Stimulated activated CD8-positive, alpha-beta memory T cell treated with anti-CD3 and anti-CD28 coated beads, Interleukin-2, amount 100 ng/mL, for 1 hour (primary cell): ENCODE measurements at places on chromosomes 16 and 17.

- no peak for DNase-seq
These were observed 25.7 kb downstream of the CDYL2 start for GRCh38 chr16:80778703-80779102.

- no peak for DNase-seq
These were observed 107.8 kb upstream of the WSCD1 start for GRCh38 chr17:5962371-5962770.

DNA sequence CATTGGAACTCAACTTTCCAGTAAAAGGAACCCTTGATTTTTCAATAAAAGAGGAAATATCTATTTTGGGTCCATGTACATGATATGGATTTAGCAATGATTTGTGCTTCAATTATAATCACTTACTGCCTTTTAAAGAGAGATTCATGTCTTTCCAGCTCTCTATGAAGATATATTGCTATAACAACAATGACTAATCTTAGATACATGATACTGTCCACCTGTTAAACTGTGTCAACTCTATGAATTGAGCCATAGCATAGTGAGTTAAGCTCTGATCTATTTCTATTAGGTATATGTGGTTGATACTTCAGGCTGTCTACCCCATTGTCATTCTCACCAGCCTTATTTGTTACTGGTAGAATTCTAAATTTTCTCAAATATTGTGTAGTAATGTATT, 15.0 kb upstream of the MPHOSPH6 start:
- DNase-seq = no peak

DNA sequence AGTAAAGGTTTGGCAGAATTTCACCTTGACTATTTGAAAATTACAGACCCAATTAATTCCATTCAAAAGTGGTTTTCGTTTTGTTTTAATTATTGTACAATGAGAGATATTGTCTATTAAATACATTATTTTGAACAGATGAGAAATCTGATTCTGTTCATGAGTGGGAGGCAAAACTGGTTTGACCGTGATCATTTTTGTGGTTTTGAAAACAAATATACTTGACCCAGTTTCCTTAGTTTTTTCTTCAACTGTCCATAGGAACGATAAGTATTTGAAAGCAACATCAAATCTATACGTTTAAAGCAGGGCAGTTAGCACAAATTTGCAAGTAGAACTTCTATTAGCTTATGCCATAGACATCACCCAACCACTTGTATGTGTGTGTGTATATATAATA, 72.6 kb downstream of the CDK12 start:
- DNase-seq = no peak

GRCh38 chr16:51429041-51429440, 278.0 kb upstream of the SALL1 start:
- no peak for DNase-seq

DNA sequence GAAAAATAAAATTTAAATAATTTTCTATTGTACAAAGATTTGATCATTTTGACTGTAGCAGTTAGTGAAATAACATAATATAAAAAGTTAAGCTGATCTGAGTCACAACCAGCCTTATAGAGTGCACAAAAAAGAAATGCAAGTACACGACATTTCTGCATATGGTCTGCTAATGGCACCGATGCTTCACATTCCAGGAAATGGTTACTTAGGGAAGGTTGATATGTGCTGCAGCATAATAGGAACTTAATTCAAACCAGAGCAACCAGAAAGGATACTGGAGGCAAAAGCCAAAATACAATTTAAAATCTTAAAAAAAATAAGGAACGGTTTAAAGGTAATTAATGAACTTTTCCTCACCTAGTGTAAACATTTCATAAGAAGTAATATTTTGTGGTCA, 10.0 kb upstream of the CFDP1 start:
- DNase-seq = no peak

DNA sequence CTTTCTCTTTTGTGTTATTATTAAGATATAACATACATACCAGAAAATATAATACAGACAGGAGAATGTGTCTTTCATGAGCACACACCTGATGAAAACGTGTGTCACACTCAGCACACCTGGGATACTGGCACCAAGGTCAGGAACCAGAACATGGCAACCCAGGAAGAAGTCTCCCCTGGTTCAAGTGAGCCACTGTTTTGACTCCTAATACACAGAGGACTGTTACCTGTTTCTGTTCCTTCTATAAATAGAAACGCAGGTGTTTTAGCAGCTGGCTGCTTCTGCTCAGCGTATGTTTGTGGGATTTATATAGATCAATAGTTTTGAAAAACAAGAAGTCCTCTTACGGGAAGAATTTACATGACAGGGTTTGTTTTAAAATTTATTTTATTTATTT, 3.5 kb downstream of the SEC14L1 start:
- DNase-seq = no peak

DNA sequence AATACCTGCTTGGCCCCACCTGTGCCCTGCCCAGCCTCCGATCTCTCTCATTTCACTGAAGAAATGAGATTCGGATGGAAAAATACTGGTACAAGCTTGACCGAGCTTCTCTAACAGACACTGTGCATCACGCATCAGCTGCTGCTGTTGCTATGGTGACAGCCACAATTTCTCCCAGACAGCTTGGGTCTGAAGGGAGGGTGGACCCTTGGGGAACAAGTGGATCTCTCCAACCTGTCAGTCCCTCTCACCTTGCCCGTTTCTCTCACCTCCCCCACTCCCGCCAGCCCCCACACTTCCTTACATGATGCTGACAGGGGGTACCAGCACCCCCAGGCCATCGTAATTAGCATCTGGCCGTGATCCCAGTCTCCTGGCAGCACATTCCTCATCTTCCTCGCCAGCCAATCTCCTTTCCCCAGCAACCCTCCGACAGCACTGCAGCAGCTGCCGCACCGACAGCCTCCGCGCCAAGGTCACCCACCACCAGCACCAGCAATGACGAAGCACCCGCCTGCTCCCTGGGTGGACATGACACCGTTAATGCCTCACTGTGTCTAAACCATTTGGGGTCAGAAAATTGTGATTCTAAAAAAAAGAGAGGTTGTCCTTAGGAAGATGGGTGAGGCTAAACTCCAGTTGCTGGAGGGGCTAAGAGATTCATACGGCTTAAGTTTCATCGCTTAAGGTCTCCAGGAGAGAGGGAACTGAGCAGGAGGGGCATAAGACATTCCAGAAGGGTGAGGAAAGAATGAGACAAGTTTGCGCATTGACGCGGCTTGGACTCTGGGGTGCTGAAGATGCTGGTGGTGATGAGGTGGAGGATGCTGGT, 58.6 kb upstream of the TNRC6A start:
- no peak for DNase-seq

GRCh38 chr17:30273373-30273772, 18.4 kb downstream of the BLMH start:
- no peak for DNase-seq

- DNase-seq = no peak
These were observed 9.4 kb upstream of the PLD6 start for GRCh38 chr17:17215575-17215974.

DNA sequence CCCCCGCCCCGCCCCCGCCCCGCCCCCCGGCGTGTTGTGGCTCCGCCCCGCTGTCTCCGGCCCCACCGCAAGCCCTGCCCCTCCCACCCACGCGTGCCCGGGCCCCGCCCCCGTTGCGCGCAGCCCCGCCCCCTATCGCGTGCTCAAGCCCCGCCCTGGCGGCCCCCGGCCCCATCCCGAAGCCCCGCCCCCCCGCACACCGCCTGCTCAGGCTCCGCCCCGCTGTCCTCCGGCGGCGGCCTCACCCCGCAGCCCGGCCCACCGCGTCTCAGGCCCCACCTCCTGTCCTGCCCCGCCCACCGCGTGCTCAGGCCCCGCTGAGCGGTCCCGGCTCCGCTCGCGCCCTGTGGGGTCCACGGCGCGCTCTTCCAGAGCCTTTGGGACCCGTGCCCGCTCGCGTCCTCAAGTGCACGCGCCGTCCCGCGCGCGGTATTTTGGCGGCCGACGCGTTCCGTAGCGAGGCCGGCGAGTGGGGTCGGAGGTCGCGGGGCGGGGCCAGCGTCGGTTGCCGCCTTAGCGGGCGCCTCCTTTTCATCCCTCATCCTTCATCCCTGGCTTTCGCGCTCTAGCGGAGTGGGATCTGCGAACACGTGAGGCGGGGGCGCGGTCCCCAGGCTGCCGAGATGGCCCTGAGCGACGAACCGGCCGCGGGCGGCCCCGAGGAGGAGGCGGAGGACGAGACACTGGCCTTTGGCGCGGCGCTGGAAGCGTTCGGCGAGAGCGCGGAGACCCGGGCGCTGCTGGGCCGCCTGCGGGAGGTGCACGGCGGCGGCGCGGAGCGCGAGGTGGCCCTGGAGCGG, at the start of gene TBCD:
Gene TBCD (plus strand): TSS at position 495 of the 800 bp plus-strand sequence. CDS start 129 bp downstream, at position 624.
- peak; percentile 84 for DNase-seq

DNA sequence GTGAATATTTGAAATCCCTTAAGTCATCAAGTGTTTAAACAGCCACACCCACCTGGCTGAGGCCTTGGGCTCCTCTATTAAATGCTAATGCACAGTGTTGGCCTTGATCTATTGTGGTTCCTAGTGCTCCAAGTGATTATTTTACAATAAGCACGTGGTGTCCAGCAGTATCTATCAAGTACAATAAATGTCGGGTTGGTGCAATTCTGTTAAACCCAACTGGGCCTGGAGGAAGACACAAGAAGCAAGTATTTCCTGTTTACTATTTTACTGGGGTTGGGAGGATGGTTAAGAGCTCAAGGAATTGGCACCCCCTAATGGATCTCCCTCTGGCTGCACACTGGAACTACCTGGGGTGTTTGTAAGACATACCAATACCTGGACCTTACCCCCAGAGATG, 72.1 kb upstream of the HNF1B start:
- DNase-seq = no peak

- no peak for DNase-seq
These were observed 20.0 kb upstream of the ITGA2B start for GRCh38 chr17:44409309-44410028.

DNA sequence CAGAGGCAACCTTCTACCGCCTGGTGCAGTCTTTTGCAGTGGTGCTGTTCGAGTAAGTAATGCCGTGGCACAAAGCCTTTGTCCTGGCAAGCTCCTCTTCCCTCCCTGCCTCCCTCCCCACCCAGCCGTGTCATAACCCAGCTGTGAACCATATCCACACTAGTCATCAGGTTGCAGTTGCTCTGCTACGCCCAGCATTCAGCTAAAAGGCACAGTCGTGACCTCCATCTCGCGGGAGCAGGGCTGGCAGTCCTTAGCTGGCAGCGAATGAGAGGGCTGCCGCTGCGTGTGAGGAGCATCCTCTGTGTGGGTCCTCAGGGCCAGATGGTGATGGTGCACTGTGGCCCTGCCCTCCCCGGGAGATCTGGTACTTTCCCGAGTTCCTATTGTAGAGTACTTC, 39.3 kb downstream of the CIBAR2 start:
- no peak for DNase-seq

DNA sequence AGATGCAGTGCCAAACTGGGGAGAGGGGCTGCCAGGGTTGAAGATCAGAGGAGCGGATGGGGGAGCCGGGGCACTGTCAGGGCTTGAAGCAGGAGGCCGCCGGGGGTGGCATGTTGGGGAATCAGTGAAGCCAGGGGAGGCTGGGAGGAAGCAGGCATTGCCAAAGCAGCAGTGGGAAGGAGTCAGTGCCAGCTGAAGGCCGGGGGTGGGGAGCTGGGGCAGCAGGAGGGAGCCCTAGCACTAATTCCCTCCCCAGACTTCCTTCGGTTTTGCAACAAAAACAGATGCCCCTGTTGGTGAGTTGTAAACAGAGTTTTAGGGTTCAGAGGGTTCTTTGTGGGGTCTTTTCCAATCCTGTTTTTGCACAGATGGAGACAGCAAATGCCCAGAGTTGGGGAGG, 10.9 kb upstream of the TAC4 start:
- DNase-seq = no peak

GRCh38 chr17:55420776-55421178, 858 bp downstream of the MMD start:
- peak; percentile 7 for DNase-seq

GRCh38 chr16:5715155-5715554, 617.6 kb upstream of the EEF2KMT start:
- DNase-seq = no peak

GRCh38 chr16:50371936-50372595, 3.3 kb upstream of the BRD7 start:
- no peak for DNase-seq

DNA sequence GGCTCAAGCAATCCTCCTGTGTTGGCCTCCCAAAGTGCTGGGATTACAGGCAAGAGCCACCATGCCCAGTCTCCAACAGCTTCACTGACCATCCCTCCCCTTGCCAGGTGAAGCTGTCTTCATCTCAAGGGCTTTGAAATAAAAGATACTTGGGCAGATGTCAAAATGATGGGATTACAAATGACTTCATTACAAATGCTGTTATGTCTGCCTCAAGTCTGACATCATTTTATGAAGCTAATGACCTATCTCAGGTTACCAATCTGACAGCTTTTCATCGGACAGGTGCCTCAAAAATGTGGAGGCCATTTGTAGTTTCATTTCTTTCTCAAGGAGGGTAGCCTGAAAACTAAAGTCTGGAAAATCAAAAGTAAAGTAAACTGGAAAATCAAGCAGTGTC, 323.7 kb upstream of the TBX2 start:
- no peak for DNase-seq

GRCh38 chr17:6166492-6167179, 96.5 kb downstream of the WSCD1 start:
- DNase-seq = no peak

DNA sequence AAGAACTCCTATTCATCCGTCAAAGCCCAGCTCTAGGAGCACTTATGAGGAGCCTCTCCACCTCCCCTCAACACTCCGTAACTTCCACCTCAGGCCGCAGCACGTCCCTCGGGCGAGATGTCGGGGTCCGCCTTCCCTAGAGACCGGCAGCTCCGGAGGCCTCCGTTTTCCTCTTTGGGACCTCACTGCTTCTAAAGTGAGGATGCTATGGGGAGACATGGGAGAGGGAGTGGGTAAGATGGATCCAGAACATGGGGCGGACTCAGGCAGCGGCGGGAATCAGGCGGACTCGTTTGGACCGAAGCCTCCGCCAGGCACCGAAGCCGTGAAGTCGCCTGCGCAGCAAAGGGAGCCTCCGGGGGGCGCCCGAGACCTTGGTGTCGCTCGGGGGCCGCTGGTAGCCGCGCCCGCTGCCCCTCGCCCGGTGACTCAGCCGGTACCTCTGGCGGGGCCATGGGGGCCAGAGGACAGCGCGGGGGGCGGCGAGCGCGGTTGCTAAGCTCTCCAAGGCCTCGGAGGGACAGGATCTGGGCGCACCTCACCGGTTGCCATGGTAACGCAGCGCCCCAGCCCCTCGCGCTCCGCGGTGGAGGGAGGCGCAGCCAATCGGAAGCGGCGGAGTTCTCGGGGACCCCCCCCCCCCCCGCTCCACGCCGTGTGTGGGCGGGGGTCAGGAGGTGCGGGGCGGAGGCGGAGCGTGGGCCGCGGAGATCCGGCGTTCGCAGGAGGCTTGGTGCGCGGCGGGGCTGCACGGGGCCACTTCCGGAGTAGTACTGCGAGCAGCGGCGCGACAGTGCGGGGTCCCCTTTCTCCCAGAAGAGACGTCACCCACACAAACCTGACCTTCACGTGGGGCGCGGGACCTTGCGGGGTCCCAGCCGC, 1.3 kb upstream of the HIC1 start:
- DNase-seq = peak; percentile 62
